ENCODE measurements at places on chromosomes 7 and 10.

DNA sequence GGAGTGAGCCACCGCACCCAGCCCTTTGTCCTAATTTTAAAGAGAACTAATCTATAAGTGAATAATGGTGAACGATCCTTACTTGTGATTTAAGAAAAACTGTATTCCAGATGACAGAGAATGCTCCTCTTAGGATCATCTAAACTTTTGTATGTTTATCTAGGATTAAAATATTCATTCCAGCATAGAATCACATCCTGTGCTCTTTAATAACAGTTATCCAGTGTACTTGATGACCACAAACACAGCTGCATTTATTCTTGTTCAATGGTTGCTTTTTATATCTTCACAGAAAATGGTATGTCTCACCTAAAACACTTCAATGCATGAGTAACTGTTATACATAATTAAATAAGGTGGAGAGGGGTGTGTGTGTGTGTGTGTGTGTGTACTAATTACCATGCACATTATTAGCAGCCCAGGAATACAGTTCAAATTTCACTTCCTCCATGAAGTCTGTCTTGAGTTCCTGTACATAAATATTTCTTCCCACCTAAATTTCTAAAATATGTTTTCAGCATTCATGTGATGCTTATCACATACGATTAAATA is 38.5 kb upstream of the SEMA3C start:
- DNase-seq: no peak

DNA sequence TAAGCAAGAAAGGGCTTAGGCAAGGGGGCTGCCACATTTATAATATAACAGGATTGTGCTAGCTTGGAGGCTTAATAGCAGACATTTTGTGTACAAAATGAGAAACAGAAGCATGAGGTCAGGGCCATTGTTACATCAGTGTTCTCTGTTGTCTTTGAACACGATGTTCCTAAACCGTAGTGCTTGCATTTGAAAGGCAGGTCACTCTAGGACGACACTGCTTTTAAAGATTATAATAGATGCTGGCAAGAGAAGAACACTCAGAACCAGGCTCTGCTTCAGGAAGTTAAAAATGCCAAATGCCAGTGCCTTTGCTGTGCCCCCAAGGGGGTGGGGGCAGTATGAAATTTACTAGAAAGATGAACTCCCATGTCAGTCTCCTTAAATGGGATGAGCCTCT is 91.1 kb downstream of the SORCS3 start:
- no peak for DNase-seq

GRCh38 chr7:65269150-65269856 is 104.4 kb upstream of the ZNF92 start:
- DNase-seq: peak; percentile 65

DNA sequence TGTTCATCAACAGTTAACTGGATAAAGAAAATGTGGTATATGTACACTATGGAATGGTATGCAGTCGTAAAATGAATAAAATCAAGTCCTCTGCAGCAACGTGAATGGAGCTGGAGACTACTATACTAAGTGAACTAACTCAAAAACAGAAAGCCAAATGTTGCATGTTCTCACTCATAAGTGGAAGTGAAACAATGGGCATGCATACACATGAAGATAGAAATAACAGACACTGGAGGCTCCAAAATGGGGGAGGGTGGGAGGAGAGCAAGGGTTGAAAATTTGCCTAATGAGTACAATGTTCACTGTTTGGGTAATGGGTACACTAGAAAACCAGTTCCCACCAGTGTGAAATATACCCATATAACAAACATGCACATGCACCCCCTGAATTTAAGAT is 179.5 kb downstream of the ZWINT start:
- no peak for DNase-seq

DNA sequence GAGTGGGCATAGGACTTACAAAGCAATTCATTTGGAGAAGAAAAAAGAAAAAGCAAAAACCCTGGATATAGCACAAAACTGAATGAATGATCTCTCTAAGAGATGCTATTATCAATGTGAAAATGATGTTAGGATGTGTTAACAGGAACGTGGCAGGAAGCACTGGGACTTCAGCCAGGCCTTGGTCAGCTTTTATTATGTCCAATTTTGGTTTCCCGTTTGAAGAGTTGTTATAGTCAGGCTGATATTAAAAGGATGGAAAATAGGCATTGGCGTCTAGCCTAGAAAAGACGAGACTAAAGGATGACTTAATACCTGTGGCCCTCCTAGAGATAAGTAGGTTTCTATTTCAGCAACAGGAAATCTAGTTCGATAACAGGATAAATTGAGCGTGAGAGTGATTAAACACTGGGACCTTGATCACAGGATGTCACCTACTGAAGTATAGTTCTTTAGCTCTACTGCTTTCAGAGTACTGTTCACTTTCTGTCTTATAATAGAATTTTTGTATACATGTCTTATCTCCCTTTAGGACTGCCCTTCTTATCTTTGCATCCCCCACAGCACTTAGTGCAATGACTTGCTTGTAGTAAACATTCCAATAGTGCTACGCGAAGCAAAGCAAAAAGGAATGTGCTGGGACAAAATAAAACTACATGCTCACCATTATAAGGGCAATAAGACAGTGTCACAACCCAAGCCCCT is 99.8 kb upstream of the AGBL3 start:
- DNase-seq: no peak

- DNase-seq: no peak
Measured at GRCh38 chr7:143368387-143368786, 5.9 kb upstream of the FAM131B start.

DNA sequence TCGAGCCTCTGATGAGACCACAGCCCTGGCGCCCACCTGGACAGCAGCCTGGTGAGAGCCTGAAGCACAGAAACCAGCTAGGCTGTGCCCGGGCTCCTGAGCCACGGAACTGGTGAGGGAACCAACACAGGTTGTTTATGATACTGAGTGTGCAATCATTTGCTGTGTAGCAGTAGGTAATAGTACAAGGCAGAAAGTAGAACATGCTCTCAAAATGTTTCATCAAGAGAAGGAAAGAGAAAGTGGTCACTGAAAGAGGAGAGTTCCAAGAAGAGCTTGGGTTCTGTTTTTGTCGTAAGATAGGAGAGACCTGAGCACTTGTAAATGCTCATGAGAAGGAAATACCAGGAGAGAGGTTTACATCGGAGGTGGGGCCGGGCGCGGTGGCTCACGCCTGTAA is 208.2 kb downstream of the FAM107B start:
- no peak for DNase-seq

- DNase-seq: peak; percentile 69
Measured at GRCh38 chr10:77168861-77169260, 468.7 kb downstream of the KCNMA1 start.

DNA sequence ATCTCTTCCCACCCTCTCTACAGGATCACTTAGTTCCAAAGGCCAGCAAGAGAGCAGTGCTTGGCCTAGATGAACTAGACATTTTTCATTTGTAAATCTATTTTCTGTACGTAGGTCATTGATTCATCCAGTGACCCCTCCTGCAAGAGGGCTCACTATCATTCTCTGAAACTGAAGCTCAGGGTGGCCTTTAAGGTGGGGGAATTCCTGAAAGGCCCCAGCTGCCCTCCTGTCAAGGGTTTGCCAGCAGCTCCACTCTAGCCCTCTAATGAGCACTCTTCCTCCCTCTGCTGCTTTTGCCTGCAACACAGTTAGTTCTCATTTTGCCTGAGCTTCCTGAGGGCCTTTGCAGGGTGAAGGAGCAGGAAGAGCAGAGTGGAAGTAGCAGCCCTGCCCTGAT is 41.2 kb downstream of the LRRC18 start:
- no peak for DNase-seq

DNA sequence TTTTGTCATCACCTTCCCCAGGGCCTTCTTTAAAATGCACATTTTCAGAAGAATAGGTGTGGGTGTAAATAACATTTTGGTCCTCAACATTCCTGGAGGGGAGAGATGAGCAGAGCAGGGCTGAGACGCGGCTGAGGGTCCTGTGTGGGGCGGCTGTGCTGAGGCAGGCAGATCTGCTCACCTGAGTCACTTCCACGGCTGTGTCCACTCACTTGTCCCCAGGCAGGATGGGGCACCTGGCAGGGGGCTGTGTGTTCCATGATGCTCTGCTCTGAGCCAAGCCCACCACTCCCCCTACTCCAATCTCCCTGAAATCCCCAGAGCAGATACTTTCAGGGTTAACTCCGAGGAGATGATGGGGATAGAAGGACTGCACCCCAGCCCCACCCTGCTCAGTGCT is 93.8 kb downstream of the GLRX3 start:
- no peak for DNase-seq

- peak; percentile 15 for DNase-seq
Measured at GRCh38 chr7:129423700-129424410, 10.4 kb upstream of the STRIP2 start.

- no peak for DNase-seq
Measured at GRCh38 chr7:136530831-136531230, 337.6 kb upstream of the CHRM2 start.

DNA sequence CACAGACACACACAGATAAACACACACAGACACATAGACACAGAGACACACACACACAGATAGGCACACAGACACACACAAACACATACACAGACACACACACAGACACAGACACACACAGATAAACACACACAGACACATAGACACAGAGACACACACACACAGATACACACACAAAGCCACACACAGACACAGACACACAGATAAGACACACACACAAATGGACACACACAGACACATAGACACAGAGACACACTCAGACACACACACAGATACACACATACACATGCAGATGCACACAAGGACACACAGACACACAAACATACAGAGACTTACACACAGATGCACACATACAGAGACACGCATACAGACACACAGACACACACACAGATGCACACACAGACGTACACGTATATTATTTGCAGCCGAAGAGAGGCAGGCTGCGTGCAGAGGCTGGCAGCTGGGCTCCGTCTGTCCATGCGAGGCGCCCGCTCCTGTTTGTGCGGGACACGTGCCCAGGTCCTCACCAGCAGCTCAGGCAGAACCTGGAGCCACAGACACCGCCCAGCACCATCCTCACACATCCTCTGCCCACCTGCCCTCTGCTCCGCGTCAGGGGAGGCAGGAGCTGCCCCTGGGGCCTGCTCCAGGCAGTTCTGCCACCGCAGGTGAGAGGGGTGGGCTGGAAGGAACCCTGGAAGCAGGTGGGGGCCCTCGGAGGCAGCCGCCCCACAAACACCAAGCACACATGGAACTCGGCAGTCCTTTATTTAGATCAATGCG is 1.2 kb downstream of the CALML5 start:
- DNase-seq: no peak

GRCh38 chr10:21518149-21518640 is 7.3 kb downstream of the SKIDA1 start:
- DNase-seq: no peak

DNA sequence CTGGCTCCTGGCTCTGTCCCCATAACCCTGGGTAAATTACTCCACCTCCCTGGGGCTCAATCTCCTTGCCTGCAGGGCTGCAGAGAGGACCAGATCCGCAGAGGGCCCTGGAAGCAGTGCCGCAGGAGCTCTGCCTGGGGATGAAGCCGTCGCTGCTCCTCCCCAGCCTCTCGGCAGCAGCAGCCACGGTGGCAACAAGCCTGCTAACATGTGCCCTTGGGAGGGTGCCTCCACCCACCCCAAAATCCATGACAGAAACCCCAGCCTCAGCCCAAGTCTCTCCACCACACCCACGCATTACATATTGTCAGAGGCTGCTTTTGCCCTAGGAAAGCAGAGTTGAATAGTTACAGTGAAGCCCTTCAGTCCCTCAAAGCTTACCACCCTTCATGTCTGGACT is 486.4 kb upstream of the FOXK1 start:
- no peak for DNase-seq

DNA sequence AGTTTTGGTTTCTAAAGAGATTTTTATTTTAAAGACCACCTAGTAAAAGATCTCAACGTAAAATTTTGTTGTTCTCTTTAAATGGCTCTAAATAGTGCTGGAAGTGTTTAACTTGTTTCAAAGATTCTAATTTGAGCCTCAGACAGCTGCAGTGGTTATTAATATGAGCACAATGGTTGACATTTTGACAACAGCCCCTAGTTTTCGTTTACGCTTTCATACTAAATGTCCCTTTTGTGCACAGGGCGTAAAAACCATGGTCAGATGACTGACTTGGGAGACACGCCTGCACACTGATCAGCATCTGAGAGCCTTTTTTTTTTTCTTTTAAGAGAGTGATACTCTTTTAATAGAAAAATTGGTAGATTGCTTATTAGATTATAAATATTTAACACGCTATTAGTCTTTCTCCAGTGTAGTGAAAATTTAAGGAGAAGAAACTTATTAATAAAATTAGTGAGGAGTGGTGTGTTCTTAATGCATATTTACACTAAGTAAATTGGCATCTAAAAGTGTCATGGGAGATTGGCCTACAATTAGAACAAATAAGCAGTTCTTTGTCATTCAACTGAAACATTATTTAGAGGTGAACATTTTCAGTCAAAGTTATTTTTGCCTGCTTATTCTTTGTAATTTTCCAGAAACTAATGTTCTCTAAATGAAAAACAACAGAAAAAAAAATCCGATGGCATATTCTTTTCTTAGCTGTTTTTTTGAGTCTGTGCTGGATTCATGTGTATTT is 182.8 kb upstream of the PHYHIPL start:
- no peak for DNase-seq

DNA sequence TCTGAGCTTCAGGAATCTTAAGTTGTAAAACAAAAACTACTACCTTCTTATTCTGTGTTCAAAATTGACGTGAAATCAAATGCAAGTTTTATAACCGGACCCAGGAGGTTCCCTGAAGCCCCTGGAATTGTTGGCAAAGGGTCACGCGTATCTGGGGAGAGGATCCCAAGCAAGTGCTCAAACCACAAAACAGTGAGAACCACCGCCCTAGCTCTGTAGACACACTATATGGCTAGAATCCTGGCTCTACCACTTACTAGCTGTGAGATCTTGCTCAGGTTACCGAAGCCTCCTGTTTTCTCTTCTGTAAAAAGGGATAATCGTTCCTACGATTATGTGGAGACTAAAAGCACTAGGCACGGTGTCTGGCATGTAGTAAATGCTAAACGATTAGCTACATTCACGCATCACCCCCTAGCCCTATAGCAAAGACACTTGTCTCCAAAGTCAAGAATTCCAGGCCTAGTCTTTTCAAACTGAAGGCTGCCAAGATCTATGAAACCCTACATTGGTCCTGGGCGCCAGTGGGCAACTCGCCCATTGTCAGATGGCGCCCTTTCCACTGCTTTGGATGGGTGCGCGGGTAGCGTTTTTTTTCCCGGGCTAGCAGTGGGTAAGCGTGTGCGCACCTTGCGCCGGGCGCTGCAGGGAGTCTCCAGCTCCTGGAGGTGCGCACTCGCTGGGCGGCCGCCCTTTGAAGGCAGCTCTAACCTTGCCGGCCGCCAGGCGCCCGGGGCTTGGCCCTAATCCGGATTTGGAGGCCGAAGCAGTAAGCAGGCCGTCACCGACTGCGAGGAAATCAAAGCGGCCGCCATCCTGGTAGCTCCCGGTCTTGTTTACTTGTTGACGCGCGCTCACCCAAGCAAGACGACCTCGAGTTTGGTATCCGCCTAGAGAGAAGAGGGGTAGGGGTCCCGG is 11.6 kb upstream of the NKX2-3 start:
- no peak for DNase-seq

All from renal cortical epithelial cell (primary cell).